ENCODE measurements at places on chromosomes 11 and 22.

GRCh38 chr11:9489080-9489765 is 28.4 kb downstream of the ZNF143 start:
- DNase-seq: no peak

DNA sequence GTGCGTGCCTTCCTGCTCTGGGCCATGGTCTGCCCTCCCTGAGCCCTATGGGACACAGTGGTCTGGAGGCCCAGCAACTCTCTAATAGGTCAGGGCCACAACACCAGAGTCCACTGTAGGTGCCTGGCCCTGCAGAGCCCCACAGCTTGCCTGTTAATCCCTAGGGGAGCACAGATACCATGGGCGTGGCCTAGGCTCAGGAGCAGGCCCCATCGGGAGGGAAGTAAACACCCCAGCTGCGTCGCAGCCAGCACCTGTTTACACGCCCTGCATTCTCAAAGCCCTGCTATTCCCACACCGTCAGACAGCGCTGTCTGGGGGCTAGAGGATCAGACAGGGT is 2.5 kb downstream of the KCTD17 start:
- DNase-seq: no peak

DNA sequence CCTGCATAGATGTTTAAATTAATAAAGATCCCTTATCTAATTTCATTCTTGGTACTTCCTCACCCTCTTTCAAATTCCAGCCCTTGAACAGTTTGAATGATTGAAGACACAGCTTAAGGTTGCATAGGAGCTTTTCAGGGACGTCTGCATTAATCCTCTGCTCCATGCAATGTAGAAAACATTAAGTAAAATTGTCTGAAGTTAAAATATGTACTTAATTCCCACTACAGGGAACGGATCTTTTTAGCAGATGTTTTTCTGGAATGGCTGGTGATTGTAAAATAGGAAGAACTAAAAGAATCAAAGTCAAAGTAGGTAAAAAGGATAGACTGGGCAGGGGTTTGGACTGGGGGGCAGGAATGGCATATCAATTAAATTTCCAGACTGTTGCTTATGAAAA is 58.9 kb downstream of the ABTB2 start:
- DNase-seq: no peak

GRCh38 chr22:36065462-36065774 is 36.8 kb upstream of the RBFOX2 start:
- no peak for DNase-seq

DNA sequence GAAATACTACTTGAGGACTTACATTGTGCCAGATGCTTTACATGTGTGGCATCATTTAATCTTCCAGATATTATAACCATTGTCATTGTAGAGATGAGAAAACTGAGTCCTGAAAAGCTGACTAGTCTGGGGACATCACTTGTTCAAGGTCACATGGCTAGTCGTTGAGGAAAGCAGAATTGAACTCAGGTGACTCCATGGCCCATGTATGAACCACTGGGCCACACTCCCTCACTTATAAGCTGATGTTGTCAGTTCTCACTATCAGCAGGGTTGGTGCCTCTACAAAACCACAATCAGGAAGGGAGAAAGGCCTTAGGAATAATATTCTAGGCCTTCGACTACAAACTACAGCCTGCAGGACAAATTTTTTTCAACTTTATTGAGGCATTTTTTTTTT is 26.1 kb upstream of the ADA2 start:
- no peak for DNase-seq

DNA sequence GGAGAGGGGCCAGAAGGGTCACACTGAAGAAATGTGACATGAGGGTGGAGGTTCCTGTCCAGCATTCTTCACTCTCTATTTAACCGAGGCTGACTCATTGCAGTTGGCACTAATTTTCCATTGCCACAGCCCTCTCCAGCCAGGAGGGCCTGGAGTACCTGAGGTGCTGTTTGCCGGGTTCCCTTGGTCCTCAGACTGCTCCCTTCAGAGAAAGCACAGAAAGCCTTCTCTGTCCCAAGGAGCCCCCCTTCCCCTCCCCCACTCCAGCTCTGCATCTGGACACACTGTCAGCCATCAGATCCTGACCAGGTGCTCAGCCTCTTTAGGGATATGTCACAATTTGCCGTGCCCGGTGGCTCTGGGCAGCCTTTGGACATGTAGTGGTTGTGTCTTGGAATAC is 3.2 kb upstream of the C11orf91 start:
- DNase-seq: no peak

DNA sequence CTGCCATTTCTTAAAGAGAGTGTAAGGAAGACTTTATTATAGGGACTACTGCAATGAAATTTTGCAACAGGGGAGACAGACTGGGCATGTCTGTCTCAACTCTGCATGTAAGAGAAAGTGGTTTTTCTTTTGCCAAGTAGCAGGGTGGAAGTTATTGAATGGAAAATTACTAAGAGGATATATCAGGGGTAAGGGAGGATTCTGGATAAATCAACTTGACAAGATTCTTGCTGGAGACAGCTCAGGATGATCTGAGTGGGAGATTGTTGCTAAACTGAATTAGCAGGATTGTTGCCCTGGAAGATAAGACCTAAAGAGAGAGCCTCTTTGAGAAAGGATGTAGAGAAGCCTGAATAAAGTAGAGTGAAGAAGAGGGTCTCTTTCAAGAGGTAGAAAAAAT is 145.8 kb downstream of the LUZP2 start:
- no peak for DNase-seq

Measured in cortex of kidney (tissue), 1 donor.